ENCODE measurements at places on chromosomes 6 and 20. TPM values are rescaled to one million over a fixed set of nuclear protein-coding genes. Genes with fewer than 3 reads are reported as not detected.

KIAA0408 gene
- total RNA-seq: 0.55 TPM

GRCh38 chr6:30821862-30822784 lies 62.2 kb upstream of the DDR1 start:
- peak; percentile 52 for DNase-seq

HRH3 gene
- total RNA-seq: 1.9 TPM

- DNase-seq: no peak
Measured at GRCh38 chr6:39082310-39082709, 32.7 kb downstream of the SAYSD1 start.

- DNase-seq: peak; percentile 92
Measured at GRCh38 chr6:33271468-33272274, at the start of the genes RPS18 and VPS52. TSS of gene RPS18 (plus strand) at chr6:33272075. CDS start at chr6:33272120, 45 bp downstream. TSS of gene VPS52 (minus strand) at chr6:33271876. CDS start at chr6:33271675, 201 bp downstream.

- no peak for DNase-seq
Measured at GRCh38 chr6:17892097-17892686, 95.2 kb downstream of the KIF13A start.

- DNase-seq: no peak
Measured at GRCh38 chr20:9054176-9054575, 14.7 kb upstream of the PLCB4 start.

Data from H7 (cell line).